ENCODE measurements at places on chromosomes 13 and 19. TPM values are rescaled to one million over a fixed set of nuclear protein-coding genes. Genes with fewer than 3 reads are reported as not detected.

DNA sequence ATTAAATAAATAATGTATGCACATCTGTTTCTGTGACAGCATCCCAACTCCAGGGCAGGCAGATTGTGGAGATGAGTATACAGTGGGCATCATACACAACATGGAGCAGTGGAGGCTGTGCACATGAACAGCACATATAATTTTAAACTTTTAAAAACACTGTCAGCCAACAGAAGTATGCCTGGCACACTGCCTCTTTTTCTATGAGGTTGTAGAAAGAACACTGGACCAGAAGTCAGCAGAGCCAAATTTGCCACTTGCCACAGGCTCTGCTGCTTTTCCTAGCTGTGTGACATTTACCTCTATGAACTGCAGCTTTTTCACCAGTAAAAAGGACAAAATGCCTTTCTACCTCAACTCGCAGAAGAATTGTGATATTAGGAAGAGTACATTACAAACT is 118.7 kb downstream of the FRY start:
- DNase-seq: no peak

DNA sequence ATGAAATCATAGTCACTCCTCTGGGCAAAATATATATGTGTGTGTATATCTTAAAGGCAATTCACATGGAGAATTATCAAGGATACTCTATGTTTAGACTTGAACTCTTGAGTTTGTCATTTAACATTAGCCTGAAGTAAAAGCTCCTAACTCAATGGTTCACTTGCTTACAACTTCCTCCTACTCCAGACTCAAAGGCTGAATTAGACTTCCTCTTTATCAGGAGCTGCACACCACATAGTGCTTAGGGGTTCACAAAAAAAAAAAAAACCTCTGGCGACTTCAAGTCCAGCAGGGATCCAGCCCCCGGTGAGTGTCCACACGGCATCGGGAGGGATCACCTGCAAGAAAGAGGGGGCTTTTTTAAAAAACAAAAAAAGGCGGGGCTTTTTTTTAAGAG is 68.2 kb upstream of the LSM14A start:
- DNase-seq: no peak

LGALS7 gene
- total RNA-seq: not detected

EFNA2 gene
- not detected for total RNA-seq

ZNF90 gene
- not detected for total RNA-seq

ZNF543 gene
- 6.7 TPM for total RNA-seq

PRTN3 gene
- 0.34 TPM for total RNA-seq
